ENCODE measurements at places on chromosomes 2 and 18. TPM values are rescaled to one million over a fixed set of nuclear protein-coding genes. Genes with fewer than 3 reads are reported as not detected.

DNA sequence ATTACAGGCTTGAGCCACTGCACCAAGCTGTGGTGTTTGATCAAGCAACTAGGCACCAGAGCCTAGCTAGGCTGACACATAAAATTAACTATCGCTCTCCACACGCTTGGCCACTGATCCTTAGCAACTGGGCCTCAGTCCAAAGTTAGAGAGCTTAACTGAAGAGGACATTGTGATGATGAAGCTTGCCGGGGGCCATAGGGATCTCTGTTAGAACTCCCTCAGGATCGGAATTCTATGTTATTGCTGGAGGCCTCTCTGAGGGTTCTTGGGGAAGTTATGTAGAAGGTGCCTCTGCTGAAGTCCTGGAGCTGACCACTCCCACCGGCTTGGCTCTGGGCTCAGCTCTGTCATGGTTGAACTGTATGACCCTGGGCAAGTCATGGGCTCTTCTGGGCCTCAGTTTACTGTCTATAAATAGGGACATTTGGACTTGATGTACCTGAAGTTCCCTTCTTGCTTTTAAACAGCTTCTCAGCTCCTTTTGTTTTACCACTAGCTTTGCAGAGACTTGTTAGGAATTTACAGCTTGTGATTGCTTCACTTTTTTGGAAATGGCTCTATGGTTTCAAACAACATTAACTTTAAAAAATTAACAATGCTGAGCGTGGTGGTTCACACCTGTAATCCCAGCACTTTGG lies 44.1 kb downstream of the GATA6 start:
- DNase-seq, result peak; percentile 68

Gene DNAJC5G
- polyA plus RNA-seq, result not detected

Gene IL36A
- polyA plus RNA-seq, result not detected

DNA sequence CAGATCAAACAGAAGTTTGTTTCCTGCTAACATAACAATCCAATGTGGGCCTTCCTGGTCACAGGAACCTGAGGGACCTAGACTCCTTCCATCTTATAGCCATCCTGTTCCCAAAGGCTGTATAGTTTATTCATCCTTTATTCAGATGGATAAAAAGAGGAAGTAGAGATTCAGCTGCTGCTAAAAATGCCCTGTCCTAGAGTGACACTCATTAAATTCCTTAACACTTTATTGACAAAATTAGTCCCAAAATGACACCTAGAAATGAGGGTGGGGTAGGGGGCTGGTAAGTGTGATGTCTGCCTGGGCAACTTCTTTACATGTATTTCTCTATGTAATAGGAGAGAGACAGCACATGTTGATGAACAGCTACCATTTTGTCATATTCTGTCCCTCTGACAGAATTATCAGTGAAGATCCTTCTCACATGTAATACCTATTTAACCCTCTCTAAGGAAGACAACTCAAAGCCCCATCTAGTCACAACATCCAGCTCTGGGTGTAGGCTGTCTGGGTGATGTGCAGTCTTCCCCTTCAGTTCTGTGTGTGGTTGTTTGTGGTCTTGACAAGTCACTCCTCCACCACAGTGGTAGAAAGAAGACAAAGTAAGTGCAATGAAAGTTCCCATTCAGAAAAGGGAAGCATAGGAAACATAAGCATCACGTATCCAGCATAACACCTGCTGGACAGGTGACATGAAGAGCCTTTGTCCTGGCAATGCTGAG lies 253.9 kb upstream of the CNTNAP5 start:
- no peak for DNase-seq

DNA sequence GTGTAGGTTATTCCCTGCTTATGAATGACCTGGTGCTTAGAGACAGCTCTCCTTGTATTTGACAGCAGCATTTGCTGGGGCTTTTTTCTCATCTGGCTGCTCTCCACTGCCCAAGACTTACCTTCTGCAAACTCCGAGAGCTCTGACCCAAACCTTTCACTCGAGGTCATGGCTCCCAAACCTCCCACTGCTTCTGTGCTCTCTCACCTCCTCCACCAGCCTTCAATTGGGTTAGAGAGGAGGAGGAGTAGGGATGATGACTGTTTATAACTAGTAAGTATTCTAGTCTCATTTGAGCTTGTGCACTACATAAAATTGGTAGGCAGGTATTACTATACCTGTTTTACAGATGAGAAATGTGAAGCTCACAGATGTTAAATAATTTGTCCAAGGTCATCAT lies 40.1 kb downstream of the LIMS1 start:
- no peak for DNase-seq

Gene KYNU
- 3.9 TPM for polyA plus RNA-seq

- DNase-seq, result no peak
Measured at GRCh38 chr2:201234663-201235135, 25.6 kb upstream of the CASP8 start.

Gene RND3
- 202 TPM for polyA plus RNA-seq

Gene TRIM43
- not detected for polyA plus RNA-seq

DNA sequence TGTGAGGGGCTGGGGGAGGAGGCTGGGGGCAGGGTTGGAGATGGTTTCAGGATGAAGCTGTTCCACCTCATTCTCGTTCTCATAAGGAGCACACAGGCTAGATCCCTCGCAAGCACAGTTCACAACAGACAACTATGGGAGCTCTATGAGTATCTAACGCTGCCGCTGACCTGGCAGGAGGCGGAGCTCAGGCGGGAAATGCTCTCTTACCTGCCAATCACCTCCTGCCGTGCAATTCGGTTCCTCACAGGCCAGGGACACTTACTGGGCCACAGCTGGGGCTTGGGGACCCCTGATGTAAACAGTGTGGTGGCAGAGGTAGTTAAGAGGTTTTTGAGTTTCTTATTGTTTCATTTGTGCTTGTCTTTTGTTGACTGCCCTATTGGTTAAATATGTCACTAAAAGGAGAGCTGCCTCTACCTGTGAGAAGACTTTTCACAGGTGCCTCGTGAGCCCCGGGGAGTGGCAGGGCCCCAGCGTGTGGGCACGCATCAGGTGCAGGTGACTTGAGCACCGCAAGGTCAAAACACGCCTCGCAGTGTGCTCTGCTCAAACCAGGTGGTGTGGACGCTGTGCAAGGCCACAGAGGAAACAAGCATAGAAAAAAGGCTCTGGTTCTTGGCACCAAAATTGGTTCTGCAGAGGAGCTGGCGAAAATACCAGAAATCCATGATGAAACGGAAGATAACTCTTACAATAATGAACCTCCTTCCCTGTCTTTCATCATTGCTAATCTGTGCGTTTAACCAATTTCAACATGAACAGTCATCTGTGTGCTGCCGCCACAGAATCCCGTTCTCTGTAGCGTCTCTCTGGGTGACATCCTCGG lies 10.2 kb downstream of the MLPH start:
- no peak for DNase-seq

DNA sequence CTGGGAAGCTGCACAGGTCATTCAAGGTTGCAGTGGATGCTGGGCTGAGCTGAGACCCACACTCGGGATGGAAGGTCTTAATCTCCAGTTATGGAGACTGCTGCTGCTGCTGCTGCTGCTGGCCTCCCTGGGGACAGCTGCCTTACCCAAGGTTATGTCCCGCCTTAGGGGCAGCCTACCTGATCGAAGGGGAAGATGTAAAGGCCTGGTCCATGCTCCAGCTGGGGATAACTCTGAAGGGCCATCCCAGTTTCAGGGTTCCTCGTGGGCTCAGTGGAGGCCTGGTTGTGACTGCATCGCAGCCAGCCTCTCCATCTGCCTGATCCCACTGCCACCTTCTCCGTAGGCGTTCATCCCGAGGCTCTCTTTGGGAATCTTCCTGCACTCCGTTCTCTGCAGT lies 33.0 kb downstream of the RHOB start:
- DNase-seq, result no peak

- DNase-seq, result no peak
Measured at GRCh38 chr2:234945339-234945873, 6.4 kb upstream of the SH3BP4 start.

Gene CYP1B1
- 1.6 TPM for polyA plus RNA-seq

- DNase-seq, result peak; percentile 35
Measured at GRCh38 chr2:12979066-12979465, 262.3 kb downstream of the TRIB2 start.

Gene SDC1
- polyA plus RNA-seq, result 1,057 TPM

Gene KCNK3
- polyA plus RNA-seq, result not detected

Gene ABCB11
- polyA plus RNA-seq, result 0.03 TPM

- no peak for DNase-seq
Measured at GRCh38 chr2:158693476-158693875, 101.6 kb upstream of the DAPL1 start.

DNA sequence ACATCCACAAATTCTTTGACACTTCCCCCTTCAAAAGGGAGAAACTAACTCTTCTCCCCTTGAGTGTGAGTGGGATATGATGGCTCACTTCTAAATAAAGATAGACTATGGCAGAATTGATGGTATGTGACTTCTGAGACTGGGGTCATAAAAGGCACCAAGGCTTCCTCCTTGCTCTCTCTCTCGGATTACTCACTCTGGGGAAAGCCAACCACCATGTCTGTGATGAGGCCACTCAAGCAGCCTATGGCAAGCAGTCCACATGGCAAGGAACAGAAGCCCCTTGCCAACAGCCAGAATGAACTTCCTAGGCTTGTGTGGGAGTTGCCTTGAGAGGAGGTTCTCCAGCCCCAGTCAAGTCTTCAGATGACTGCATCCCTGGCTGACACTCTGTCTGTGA lies 43.6 kb downstream of the KIAA2012 start:
- no peak for DNase-seq

Gene PKDCC
- polyA plus RNA-seq, result 0.05 TPM
